Islet precursor cell (in vitro differentiated cells): ENCODE measurements at places on chromosomes 1 and 21.

- DNase-seq, result no peak
Observed at GRCh38 chr1:210687582-210688279, 359.0 kb downstream of the HHAT start.

DNA sequence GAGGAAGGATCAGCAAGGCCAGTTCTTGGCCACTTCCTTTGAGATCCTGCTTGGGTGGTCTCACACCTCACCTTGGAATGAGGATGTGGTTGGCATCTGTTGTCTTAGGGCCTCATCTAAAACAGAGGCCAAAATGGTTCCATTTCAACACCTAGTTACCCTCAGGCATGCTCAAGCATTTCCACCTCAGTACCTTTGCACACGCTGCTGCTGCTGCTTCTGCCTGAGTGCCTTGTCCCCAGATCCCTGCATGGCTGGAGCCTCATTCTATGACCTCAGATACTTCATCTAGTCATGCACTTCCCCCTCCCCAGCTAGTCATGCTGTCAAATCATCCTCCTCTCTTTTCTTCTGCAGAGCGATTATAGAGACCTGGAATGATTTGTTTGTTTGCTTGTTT lies 86.8 kb downstream of the ACTL8 start:
- no peak for DNase-seq

GRCh38 chr1:34500451-34500850 lies 254.4 kb upstream of the GJB5 start:
- DNase-seq, result peak; percentile 77

- DNase-seq, result no peak
Observed at GRCh38 chr1:54413295-54413694, 7.1 kb upstream of the SSBP3 start.

GRCh38 chr1:35708952-35709351 lies 9.7 kb downstream of the C1orf216 start:
- DNase-seq, result no peak

GRCh38 chr1:66274634-66275033 lies 259.3 kb upstream of the SGIP1 start:
- no peak for DNase-seq

DNA sequence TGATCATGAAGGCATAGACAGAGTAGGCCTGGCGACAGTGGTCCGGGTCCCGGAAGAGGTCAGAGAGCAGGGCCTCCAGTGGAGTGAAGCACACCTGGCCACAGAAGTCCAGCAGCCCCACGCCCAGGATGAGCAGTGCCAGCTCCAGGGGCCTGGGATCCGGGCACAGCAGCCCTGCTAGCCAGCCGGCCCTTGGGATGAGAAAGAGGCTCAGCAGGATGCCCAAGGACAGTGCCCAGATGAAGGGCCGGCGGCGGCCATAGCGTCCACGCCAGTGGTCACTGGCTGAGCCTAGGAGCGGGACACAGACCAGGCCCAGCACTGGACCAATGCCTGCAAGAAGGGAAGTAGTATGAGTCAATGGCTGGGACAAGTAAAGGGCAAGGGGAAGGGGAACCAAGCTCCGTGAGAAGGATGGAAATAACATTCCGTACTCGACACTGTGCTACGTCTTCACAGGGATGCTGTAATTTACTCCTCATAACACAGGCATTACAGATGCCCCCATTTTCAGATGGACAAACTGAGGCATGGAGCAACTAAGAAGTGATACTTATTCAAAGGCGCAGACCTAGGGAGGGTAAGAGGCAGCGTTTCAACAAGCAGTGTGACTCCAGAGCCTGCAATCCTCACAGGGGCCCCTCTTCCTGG lies 16.9 kb downstream of the SLC45A3 start:
- no peak for DNase-seq

GRCh38 chr1:223426936-223427335 lies 33.7 kb downstream of the CCDC185 start:
- no peak for DNase-seq

DNA sequence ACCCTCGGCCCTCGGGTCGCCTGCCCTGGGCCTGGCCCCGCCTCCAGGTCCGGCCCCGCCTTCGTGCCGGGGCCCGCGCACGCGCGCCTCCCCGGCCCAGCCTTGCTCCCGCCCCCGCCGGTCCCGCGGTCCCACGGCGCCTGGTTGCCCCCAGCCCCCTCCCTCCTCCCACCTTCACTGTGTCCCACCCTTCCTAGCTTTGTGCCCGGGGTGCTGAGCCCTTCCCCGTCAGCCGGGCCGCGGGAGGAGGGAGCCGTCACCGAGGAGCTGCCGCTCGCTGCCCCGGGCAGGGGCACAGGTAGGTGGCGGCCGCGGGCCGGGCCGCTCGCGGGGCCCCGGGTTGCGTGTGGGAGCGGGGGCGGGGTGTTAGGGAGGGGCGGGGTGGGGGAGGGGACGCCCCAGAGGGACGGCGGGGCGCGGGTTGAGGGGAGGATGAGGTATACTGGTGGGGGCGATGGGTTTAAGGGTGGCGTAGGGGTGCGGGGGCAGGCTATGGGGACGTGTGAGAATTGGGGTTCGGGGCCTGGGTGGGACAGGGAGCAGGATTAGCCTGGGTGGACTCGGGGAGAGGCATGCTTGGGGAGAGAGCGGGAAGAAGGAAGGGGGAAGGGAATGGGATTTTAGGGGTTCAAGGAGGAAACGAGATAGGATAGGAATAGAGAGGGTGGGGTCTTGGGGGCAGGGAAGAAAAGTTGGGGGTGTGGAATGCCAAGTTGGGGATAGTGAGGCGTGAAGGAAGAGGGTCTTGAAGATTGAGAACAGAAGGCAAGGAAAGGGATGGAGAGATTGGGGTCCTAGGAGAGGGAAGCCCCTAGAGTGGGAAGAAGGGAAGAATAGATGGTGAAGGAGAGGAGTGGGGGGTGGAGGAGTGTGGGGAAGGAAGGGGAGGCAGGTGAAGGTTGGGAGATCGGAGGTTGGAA lies at the start of gene LRRC42:
TSS of gene LRRC42 (plus strand) at position 99 of the 920 bp plus-strand sequence. CDS start 5,650 bp downstream, outside the sequence.
- DNase-seq, result no peak

DNA sequence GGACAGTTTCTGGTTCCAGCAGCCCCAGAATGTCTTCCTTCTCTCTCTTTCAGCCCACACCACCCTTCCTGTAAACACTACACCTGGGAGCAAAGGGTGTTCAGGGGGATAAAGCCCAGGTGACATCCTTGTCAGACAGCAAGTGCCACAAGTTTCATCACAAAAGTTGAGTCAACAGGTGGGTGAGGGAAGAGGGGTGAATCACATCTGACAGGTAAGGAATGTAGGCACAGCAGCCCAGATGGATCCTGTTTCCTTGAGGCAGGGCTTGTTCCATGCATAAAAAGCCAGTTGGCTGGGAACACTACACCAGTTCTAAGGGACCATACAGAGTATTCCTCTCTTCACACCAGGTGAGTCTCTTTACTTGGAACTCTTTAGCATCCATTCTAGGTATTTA lies at the start of gene SPRR1B:
TSS of gene SPRR1B (plus strand) at position 309 of the 400 bp plus-strand sequence. CDS start 1,143 bp downstream, outside the sequence.
- no peak for DNase-seq

- no peak for DNase-seq
Observed at GRCh38 chr1:236728752-236729151, 42.5 kb downstream of the ACTN2 start.

DNA sequence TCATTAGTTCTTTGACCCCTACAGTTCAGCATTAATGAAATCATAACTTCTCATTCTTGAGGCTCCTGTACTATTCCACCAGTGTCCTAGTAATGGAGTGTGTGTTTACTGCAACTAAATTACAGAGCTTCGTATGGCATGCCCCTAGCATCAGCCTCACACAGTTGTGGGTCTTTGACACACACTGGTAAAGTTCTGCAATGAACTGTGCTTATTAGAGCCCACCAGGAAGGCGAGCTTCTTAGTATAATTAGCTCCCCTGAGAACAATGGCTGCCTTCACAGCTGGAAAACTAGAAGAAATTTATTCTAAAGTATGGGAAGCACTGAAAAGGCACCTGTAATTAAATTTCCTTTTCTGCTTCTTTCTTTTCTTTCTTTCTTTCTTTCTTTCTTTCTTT lies 251.1 kb upstream of the RGS18 start:
- no peak for DNase-seq

- DNase-seq, result no peak
Observed at GRCh38 chr1:149927056-149927562, 494 bp downstream of the SF3B4 start.

DNA sequence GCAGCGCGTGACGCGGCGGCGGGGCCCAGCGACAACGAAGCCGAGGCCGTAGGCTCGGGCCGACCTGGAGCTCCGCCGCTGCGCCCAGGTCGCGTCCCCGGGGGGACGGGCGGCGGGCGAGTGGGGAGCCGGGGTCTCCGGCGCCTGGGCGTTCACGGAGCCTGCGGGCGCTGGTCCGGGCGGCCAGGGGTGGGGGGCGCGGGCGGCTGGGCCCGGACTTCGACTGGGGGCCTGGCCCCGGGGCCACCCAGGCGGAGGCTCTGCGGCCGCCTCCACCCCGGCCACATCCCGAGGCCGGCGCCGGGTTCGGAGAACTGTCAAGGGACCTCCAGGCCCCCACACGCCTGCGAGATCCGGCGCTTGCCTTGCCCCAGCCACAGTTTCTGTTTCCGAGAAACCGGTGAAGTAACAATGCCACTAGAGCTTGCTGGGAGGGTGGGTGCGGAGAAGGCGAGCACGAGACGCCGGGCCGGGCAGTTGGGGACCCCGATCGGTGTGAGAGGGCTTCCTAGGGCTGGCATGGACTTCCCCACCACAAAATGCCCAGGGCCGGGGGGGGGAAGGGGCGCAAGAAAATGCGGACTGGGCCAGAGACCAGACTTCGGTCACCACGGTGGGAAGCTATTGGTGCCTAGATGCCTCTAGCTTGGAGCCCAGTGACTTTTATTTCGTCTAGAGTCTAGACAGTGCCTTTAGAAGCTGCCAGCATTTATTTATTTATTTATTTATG lies 501 bp downstream of the FBXO6 start:
- DNase-seq, result peak; percentile 74

GRCh38 chr1:234148816-234149215 lies 224.4 kb upstream of the COA6 start:
- no peak for DNase-seq

GRCh38 chr1:222521299-222522104 lies 26.4 kb downstream of the HHIPL2 start:
- no peak for DNase-seq

GRCh38 chr21:46100426-46100825 lies 2.5 kb downstream of the COL6A2 start:
- peak; percentile 14 for DNase-seq

DNA sequence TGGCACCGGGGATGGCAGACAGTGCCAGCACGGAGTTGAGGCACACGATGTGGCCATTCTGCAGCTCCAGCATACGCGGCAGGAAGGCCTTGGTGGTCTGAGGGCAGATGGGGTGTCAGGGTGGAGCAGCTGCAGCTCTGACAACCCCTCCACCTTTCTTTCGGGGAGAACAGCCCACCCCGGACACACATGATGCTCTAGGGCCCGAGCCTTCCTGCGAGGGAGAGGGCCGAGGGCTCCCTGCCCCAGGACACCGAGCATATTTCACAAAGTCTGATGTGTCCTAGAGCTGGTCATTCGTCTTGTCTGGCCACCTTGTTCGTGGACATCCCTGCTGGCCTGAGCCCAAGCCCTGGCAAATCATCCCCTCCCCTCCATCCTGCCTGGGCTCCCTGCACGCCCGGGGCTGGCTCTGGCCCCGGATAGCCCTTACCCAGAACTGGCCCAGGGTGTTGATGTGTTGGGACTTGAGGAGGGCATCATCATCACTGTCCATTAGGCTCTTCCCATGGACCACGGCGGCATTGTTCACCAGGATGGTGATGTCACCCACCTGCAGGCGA lies 39.1 kb downstream of the DHRS3 start:
- no peak for DNase-seq

DNA sequence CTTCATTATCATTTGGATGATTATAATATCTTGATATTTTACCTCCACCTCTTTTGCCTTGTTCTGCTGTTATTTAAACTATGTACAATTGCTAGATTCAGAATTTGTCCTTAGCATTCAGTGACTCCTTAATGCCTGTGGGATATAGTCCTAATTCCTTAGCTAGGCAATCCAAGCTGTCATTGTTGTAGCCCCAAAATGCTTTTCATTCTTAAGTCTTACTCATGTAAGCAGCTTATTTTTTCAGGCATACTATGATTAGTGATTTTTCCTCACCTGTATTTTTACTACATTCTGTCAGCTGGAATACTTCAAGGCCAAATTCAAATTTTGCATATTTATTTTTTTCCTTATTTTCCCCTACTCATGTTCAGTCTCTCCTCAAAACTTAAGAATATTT lies 13.4 kb downstream of the PKN2 start:
- no peak for DNase-seq

DNA sequence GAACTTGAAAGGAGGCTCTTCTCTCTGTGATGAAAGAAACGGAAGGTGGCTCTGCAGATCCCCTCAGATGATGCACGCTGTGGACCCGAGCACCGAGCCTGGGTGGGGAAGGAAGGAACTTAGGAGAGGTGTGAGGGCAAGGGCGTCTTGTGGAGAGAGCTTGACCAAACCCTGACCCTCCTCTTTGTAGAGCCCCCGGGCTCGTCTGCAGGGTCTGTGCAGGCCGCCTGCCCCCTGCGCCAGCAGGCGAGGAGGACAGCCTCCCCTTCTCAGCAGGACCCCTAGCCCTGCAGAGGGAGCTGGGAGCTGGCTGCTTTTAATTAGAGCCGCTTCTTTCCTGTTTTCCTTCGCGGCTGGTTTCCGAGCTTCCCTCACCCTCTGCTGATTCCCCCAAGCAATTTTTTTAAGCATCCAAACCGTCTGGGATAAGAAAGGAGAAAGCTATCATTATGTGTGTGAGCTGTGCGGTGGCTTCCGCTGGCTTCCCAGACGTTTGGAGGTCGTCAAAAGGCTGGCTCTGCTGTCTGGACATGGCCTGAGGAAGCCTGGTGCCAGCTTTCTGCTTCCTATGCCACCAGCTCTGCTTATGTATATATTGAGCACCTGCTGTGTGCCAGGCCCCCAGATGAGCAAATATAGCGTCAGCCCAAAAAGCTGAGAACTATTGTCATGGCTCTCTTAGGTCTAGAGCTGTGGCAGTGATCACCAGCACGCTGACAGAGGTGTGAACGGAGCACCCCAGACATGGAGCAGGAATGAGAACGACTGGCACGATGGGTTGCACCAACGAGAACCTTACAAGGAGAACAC lies 160.2 kb upstream of the IRF2BP2 start:
- peak; percentile 79 for DNase-seq

DNA sequence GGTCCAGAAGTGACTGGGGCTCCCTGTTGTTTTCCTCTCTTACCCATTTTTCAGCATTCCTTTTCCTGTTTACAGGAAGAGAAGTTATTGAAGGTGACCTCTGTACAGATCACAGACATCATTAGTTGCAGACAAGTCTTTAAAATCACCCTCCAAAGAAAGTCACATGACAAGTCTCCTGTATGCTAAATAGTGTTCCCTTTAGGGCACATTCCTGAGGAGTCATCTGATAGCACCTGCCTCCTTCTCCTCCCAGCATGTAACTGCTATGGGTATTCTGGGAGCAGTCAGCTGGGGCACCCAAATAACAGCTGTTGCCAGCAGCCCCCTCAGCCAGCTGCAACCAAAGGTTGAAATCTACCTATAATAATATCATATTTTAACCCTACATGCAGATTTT lies 200.6 kb downstream of the PTGER3 start:
- DNase-seq, result peak; percentile 54

- no peak for DNase-seq
Observed at GRCh38 chr1:151774256-151774922, 11.1 kb upstream of the MRPL9 start.

GRCh38 chr1:89844241-89844807 lies 23.5 kb downstream of the LRRC8D start:
- no peak for DNase-seq
